ENCODE measurements at places on chromosomes 7 and 10.

- DNase-seq: no peak
These were observed 118.2 kb downstream of the CACNA2D1 start for GRCh38 chr7:82325416-82325815.

- DNase-seq: no peak
These were observed 15.1 kb upstream of the VPS37D start for GRCh38 chr7:73652541-73652949.

DNA sequence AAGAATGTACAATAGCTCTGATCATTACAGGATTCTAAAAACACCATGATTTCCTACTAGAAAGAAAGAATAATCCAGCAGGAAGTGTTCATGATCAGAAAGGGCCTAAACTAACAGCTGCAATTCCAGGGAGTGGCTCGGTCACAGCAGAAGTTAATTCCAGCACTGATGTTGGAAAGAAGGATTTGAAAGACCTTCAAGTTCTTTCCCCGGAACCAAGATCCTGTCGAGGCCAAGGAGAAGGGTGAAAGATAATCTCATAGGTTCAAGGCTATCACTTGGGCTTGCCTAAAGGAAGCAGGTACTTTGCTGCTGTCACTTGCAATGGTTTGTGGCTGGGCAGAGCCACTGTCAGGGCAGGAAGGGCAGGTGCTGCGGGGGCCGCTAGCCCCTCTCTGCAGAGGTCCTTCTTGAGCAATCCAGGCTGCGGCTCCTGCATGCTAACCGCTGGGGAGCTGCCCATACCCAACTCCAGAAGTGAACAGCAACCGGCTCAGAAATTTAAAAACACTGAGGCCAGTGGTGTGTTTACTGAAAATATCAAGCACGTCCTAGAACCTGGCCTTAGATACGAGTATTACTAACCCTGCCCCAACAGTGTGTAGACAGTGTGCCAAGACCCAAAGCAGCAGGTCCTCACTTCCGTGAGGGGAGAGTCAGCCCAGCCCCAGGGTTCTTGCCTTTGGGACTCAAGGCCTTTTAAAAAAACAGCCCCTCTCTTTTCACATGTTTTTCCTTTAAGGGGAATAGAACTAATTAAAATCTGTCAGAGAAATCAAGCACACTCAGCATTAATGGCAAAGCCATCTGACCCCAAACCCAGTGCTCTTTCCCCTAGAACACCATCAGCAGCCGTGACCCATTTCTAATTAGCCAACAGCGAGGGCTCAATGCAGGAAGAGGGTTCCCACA is 76.8 kb downstream of the VIPR2 start:
- DNase-seq: no peak

- DNase-seq: no peak
These were observed 33.6 kb downstream of the VSTM4 start for GRCh38 chr10:49081547-49082275.

- no peak for DNase-seq
These were observed 5.1 kb upstream of the CYP26A1 start for GRCh38 chr10:93068411-93069244.

DNA sequence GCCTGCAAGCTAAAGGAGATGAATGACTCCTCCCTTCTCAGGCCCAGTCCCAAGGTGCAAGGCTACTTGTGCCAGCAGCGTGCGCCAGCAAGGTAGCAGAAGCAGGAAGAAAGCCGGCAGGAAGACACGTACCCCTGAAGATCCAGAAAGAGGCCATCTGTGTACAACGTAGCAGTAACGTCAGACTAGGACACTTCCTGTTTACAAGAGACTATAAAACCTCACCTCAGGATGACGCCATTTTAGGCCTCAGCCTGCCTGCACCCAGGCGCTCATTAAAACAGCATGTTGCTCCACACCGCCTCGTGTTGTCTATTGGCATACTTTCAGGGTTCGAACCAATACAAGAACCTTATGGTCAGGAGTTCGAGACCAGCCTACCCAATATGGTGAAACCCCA is 41.4 kb upstream of the SNX10 start:
- DNase-seq: no peak

Data from progenitor cell of endocrine pancreas (in vitro differentiated cells).